ENCODE measurements at places on chromosomes 4 and X.

- no peak for DNase-seq
These were observed 21.7 kb upstream of the BMP15 start for GRCh38 chrX:50888884-50889283.

- DNase-seq: peak; percentile 13
These were observed 905 bp downstream of the NSUN7 start for GRCh38 chr4:40750461-40751258.

GRCh38 chrX:23666282-23666681, 1.0 kb upstream of the PRDX4 start:
- peak; percentile 28 for DNase-seq

DNA sequence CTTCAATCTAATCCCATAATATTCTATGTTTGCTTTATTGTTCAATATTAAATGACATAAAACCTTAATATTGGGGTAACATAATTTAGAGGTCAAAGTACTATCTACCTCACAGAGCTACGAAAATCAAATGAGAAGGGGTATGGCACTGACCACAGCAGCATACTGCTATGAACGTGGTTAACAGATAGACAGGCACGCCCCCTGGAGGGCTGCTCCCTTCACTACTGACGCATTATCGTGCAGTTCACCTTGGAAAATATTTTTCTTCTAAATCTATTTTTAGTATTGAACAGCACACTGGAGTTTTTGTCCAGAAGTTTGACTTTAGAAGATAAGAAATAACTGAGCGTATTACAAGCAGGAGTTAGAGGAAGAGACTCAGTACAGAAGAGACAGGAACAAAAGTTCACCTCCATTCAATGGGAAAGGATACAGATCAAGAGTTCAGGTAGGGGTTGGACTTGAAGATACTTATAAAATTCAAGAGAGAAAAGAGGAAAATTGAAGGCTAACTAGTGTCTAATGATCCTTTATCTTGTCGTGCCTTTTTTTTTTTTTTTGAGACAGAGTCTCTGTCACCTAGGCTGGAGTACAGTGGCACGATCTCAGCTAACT, 22.7 kb downstream of the MAP9 start:
- peak; percentile 42 for DNase-seq

DNA sequence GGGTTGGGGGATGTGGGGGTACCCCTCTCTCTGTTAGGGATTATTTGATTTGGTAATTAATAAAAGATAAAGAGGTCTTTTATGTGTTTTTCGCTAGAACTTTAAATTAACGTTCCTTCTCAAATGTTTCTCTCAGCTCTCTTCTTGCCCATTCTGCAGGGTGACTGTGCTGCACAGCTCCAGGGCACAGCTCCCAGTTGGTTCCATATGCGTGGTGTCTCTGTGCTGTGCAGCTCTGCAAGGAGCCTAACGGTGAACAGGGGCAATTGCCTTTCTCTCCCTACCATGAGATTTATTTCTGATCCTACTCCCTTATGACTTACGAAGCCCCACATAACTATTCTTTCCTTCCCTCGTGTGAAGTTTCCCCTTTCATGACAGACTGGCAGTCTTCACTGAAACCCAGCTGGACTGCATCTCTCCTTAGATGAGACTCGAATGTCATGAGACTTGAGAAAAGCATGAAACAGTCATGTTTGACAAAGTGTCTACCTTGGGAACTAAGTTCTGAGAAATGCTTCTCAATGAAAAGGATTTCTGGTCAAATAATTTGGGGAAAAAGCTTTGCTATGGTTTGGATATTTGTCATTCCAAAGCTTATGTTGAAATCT, 50.2 kb upstream of the SPRY1 start:
- DNase-seq: no peak

DNA sequence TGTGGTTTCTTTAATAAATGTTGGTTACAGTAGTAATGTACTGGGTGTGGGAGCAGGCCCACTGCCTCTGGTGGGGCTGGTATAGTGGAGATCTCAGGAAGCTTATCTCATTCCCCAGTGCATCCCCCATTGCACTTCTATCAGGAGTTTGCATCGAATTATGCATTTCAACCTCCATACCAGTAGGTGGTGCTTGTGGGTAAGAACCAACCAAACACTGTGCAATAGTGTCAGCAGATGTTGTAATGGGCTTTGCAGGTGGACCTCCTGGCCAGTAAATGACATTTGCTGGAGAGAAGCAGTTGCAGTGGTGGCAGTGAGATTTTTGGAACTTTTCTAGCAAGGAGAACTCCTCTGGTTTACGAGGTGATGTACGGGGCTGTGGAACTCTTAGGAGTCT, 150.6 kb downstream of the POU3F4 start:
- no peak for DNase-seq

DNA sequence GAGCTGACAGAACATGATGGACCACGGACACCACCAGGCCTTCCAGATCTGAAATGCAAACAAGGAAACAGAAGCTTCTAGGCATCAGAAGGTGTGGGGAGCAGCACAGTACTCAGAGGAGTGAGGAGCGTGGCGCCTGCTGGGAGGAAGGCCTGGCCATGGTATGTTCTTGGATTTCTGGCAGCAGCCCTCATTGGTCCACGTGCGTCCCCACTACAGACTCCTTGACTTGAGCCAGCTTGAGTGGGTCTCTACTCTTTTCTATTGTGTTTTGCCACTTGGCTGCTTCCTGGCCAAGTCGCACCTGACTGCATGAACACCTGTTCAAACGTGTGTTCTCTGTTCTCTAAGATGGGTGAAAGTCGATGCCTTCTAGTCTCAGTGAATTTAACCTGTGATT, 18.0 kb downstream of the ZNF275 start:
- no peak for DNase-seq

GRCh38 chrX:11267425-11267824, 25.8 kb upstream of the AMELX start:
- DNase-seq: no peak

- no peak for DNase-seq
These were observed 1056.2 kb downstream of the DMD start for GRCh38 chrX:32155044-32155638.

GRCh38 chrX:24026432-24026831, 554 bp downstream of the KLHL15 start:
- DNase-seq: peak; percentile 11

DNA sequence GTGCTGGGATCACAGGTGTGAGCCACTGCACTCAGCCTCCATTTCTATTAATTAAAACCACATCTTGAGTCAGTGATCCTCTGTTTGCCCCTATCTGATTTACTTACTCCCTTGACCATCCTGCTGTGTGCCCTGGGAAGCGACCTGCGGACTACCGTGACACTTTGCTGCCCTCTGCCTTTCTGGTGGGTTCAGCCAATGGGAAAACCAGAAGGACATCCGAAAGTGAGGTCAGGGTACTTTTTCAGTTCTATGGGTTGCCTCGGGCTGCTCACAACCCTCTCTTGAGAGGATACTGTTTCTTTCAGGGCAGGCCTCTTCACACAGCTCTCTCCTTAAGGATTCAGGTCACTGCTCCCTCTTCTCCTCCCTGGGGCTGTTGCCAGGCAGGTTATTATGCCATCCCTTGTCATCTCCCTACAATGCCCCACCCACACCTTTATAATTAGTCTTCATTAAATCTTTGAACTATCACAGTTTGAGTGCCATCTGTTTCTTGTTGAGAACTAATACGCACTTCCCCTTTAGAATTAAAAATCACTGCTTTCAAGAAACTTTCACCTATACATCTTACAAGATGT, 21.4 kb downstream of the PLAC8 start:
- no peak for DNase-seq

DNA sequence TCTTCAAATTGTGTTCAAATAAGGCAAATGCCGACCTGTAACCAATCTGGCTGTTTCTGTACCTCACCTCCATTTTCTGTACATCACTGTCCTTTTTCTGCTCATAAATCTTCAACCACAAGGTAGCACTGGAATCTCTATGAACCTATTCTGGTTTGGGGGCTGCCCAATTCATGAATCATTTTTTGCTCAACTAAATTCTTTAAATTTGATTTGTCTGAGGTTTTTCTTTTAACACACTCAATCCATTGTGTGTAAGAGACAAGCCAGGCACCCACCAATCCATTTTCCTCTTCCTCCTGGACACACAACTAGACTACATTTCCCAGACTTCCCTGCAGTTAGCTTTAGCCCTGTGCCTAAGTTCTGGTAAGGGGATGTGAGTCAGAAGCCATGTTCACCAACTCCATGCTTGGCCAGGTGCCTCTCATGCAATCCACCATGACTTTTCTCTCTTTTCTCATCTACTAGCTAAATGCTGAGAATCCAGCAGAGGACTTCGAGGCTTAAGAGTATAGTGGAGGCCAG, 193.2 kb upstream of the KLF3 start:
- no peak for DNase-seq

- peak; percentile 56 for DNase-seq
These were observed 833.9 kb upstream of the PRKX start for GRCh38 chrX:4547213-4547836.

- peak; percentile 98 for DNase-seq
These were observed 5.1 kb upstream of the CXCL8 start for GRCh38 chr4:73735231-73735630.

DNA sequence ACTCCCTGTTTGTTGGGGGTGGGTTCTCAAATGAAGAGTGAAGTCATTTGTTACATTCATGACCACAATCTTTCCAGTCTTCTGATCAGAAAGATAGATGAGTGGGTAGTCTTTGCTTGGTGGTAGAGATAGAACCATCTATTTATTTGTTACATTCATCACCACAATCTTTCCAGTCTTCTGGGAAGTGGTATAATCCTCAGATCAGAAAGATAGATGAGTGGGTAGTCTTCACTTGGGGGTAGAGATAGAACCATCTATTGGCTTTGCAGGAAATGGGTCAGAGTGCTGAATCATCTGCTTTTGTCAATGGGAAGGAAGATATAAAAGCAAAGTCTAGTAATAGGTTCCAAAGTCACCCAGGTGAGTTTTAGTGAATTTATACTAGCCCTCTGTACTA, 64.2 kb upstream of the EPGN start:
- DNase-seq: no peak
